ENCODE measurements at places on chromosomes 16 and 17.

- no peak for DNase-seq
Observed at GRCh38 chr17:28598389-28598788, 436 bp downstream of the SPAG5 start.

DNA sequence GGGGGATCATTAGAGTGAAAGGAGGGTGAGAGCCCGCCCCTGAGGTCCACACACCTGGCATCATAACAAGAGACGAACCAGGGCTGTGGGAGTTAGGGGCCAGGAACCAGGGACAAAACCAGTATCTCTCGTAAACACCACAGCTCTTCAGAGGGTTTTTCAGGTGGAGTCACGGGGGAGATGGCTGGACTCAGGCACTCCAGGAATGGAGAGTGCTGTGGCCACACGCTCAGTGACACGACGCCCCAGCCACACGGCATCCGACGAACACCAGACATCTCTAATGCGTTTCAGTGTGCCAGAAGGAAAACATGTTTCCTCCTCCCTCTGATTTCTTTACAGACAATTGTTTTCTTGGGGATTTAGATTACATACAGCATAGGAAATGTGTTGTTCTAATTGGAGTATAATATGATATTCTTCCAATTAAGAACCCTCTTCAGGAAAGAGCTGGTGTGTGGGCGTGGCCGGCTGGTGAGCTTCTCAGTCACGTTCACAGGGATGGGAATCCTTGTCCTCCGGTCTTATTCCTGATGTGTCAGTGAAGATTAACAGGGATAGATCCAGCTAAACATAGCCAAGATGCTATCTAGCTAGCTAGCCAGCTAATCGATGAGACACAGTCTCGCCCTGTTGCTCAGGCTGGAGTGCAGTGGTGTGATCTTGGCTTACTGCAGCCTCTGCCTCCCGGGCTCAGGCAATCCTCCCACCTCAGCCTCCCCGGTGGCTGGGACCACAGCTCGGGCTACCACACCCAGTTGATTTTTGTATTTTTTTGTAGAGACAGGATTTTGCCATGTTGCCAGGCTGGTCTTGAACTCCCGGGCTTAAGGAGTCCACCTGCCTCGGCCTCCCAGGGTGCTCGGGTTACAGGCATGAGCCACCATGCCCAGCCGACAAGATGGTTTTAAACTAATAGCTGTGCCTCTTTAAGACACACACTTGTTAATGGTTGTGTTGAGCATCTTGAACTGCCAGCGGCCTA is 98.6 kb downstream of the BANP start:
- DNase-seq: no peak

DNA sequence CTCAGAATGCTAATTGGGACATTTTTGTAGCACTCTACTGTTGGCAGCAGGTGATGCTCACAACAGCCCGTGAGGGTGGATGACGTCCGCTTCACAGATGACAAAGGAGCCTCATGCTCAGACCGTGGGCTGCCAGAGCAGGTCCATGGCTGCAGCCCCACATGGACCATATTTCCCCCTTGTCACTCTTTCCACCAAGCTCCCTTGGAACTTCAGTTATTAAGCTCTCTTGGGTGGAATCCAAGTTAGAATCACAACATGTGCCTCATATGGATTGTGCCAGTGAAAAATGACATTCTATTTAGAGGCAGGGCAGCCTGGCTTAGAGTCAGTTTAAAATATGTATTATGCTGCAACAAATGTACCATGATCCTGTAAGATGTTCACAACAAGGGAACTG is 33.2 kb upstream of the STH start:
- no peak for DNase-seq

- no peak for DNase-seq
Observed at GRCh38 chr16:70159355-70160348, 13.9 kb upstream of the CLEC18C start.

DNA sequence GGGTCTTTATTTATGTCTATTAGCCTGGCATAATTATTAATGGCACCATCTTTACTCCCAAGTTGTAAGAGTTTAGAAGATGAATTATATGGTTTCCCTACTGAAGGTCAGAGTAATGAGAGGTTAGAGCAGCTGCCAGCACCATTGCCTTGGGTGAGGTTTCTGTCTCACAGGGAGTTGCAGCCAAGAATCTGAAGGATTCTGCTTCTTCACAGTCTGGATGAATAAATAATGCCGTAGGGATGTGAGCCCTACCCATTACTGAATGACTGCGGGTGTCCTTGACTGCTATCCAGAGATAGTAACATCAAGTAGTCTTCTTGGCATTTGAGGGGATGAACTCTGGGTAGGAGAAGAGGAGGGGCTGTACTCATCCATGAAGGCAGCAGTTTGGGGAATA is 52.8 kb upstream of the SMIM36 start:
- no peak for DNase-seq

GRCh38 chr16:872436-873242 is 72.1 kb upstream of the GNG13 start:
- no peak for DNase-seq

DNA sequence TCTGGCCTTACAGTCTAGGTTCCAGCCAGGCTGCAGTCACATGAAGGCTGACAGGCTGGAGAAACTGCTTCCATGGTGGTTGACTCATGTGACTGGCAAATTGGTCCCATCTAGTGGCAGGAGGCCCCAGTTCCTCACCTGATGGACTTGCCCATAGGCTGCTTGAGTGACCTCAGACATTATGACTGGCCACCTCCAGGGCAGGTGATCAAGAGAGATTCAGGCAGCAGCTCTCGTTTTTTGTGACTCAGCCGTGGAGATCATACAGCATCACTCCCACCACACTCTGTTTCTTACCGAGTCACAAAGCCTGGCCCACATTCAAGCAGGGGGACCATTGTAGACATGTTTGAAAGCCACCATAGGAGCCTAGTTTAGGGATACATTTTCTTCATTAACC is 34.5 kb downstream of the SIAH1 start:
- DNase-seq: peak; percentile 64

- DNase-seq: no peak
Observed at GRCh38 chr16:90048347-90048722, 28.8 kb downstream of the PRDM7 start.

- DNase-seq: no peak
Observed at GRCh38 chr17:9020824-9021157, 519 bp upstream of the NTN1 start.

DNA sequence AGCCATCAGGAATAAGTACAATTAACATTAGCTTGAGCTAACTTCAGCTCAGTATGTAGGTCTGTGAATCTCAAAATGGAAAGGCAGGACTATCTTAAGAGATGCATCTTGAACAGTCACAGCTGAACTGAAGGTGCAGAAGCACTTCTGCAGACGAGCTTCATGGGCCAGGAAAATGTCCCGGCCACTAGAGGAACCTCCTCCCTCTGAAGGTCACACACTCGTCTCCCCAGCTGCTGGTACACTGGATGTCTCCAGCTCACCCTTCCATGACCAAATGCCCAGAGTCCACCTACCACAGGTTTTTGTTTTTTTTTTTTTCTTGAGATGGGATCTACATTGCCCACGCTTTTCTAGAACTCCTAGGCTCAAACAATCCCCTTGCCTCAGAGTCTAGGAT is 33.2 kb downstream of the WDR59 start:
- no peak for DNase-seq

- DNase-seq: no peak
Observed at GRCh38 chr16:60739737-60740683, 1296.2 kb downstream of the CDH8 start.

- DNase-seq: peak; percentile 100
Observed at GRCh38 chr17:7836596-7837407, 2.8 kb downstream of the KDM6B start.

DNA sequence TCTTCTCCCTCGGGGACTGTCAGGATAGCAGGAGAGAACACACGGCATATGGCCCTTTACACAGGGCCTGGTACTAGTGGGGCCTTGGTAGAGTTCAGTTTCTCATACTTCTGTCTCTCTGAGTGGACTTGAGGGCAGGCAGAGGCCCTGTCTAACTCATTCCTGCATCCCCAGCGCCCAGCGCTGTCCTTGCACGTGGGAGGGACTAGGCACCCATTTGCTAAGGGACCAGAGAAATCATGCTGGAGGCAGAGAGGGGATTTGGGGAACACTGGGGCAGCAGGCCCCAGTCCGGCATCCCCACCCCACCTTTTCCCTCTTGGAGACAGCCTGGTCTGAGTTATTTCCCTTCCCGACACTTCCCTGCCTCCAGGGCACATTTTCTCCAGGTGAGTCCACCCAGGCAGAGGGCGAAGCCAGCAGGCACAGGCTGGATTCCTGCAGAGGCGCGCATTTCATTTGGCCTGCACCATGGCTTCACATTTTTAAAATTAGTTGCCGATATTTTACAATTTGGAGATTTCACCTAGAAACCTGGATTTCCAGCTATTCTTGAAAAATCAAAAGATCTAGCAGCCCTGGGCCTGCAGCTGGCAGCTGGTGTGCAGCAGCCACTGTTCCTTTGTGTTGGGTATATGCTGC is 9.7 kb upstream of the NKD1 start:
- DNase-seq: peak; percentile 85

GRCh38 chr16:74713876-74714275 is 13.2 kb upstream of the MLKL start:
- no peak for DNase-seq

GRCh38 chr16:52077607-52078006 is 469.3 kb downstream of the TOX3 start:
- DNase-seq: no peak

- no peak for DNase-seq
Observed at GRCh38 chr16:7372095-7372494, 39.5 kb downstream of the RBFOX1 start.

- DNase-seq: no peak
Observed at GRCh38 chr17:4449736-4450135, 16.0 kb downstream of the SPNS3 start.

DNA sequence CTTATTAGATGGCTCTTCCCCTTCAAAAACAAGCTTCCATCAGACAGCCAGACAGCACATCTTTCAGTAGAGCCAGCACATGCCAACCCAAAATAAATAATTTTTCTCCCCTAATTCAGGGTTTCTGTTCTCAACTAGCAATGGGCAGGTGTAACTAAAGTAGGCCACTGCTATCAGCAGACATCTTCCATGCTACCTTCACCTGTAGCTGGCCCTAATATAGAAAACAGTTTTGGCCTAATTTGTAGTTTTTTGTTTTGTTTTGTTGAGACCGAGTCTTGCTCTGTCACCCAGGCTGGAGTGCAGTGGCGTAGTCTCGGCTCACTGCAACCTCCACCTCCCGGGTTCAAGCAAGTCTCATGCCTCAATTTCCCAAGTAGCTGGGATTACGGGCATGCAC is 29.2 kb upstream of the EFCAB3 start:
- DNase-seq: no peak

DNA sequence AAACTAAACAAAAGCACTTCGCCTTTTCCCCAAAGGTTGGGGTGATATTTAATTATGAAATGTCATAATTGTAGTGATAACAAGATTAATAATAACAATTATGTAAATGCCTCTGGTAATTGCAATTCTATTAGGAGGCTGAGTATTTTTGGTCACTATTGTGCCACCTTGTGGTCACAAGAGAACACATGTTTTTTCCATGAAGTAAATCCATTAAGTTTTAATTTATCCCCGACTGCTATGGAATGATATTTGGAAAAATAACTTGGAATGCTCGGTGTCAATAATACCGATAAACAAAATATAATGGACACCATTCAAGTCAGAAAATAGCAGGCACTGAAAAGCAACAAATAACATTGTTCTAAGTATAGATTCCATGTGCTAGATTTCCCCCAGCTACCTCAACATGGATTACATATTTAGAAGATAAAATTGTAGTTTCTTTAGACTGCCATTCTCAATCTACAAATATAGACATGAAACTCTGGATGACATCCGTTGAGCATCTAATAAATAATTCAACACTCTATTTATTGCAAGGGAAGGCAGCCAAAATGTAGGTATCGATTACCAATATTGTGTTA is 25.0 kb upstream of the KCNJ2 start:
- DNase-seq: no peak

DNA sequence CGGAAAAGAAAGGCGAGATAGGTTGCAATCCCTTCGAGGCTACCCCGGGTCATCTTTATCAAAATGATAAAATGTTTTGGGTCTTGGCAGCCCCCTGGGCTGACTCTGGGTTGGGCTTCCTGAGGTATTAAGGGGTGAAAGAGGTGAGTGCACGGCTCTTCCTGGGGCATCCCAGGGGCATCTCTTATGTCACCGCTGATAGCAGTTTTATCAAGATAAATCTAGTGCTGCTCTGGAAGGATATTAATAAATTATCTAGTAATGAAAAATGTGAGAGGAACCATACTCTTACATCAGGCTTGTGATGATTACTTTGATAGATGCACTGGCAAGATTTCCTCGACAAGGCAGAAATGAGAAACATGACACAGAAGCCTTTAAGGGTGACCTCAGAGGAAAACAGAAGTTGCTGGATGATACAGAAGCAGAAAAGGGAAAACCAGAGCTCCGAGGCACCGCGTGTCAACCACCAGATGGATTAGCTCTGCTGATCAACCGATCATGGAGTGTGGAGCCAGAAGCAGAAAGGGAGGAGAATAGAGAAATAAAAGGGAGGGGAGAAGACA is 491.3 kb downstream of the TMEM114 start:
- DNase-seq: no peak

- no peak for DNase-seq
Observed at GRCh38 chr16:56551796-56552738, 12.8 kb upstream of the MT4 start.

DNA sequence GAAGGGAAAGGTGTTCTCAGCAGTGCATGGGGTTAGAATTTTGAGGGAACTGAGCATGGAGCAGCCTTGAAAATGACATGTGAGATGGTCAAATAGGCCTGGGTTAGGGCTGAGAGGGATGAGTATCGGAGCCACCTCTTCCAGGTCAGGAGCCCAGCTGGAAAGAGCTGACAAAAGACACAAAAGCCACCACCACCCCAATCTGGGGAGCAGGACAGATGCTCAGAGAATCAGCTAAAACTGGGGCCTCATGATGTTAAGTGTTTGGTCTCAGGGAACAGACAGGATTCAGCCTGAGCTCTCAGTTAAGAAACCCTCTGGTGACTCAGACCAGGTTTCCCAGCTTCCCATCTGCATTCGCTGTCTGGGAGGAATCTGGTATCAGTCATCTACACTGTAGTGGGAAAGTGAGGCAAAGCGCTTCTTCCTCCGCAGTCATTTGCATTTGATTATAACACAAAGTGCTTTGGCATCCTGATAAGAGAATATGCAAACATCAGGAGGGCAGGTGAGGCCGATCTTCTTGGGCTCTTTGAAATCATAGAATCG is 2.6 kb downstream of the WNT9B start:
- peak; percentile 89 for DNase-seq

DNA sequence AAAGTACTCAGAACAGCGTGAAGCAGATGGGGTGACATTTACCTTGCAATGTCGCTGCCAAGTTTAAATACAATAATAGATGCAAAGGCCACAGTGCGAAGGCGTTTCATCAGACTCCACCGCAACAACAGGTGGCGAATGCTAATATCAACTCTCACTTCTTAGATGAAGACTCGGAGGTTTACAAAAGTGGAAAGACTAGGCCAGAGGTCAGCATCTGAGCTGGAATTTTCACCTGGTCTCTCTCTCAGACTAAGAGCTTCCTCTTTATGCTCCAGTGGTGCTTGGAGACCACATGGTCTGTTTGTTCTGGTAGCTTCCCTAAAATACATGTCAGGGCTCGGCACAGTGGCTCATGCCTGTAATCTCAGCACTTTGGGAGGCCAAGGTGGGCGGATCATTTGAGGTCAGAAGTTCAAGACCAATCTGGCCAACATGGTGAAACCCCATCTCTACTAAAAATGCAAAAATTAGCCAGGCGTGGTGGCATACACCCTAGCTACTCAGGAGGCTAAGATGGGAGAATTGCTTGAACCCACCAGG is 169.1 kb downstream of the XYLT1 start:
- DNase-seq: no peak

- DNase-seq: no peak
Observed at GRCh38 chr17:41782142-41782541, 4.4 kb downstream of the JUP start.

- no peak for DNase-seq
Observed at GRCh38 chr16:11354407-11354732, 9.1 kb downstream of the RMI2 start.

All from islet precursor cell (in vitro differentiated cells).